NCI-H2227 treated with DMSO at 0.1 percent for 48 hours (cell line): ENCODE measurements at places on chromosomes 12 and 14.

GRCh38 chr12:17342381-17342961, 736.5 kb upstream of the LMO3 start:
- no peak for DNase-seq

DNA sequence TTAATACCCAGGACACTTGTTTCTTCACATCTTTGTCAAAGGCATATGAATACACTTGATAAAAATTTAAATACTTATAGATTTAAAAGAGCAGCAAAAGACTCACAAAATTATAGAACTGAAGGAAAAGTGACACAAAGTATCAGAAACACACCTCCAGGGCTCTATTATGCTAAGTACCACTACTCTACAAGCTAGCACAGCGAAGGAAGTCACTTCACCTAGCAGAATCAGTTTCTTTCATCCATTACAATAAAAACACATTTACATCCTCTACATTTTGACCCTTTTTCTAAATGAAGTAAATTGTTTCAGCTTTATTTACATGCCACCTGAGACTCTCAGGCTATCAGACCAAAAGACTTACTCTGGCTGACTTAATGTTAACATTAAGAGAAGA, 26.6 kb upstream of the PTPRB start:
- peak; percentile 25 for DNase-seq

DNA sequence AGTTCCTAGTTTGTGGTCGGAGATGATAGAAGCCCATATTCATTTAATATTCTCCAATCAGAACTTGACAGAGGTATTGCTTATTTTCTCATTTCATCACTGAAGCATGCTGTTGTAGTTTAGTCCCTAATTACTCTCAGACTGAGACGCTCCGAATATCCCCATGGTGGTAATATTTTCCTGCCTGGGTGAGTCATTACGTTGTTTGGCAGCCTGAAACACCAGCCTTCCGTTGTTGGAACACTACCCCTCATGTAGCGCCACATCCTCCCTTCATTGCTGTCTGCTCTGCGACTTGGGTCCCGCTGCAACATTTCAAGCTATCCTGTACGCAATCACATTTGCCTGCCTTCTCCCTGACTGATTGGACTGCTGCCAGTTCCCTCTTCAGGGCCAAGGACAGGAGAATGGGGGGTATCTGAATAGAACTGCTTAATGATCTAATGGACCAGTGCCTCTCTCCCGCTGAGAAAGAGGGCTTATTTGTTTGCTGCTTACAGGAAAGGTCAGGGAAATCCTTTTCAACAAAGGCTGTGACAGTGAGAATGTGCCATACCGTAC, 369.1 kb downstream of the NPAS3 start:
- DNase-seq = peak; percentile 90

DNA sequence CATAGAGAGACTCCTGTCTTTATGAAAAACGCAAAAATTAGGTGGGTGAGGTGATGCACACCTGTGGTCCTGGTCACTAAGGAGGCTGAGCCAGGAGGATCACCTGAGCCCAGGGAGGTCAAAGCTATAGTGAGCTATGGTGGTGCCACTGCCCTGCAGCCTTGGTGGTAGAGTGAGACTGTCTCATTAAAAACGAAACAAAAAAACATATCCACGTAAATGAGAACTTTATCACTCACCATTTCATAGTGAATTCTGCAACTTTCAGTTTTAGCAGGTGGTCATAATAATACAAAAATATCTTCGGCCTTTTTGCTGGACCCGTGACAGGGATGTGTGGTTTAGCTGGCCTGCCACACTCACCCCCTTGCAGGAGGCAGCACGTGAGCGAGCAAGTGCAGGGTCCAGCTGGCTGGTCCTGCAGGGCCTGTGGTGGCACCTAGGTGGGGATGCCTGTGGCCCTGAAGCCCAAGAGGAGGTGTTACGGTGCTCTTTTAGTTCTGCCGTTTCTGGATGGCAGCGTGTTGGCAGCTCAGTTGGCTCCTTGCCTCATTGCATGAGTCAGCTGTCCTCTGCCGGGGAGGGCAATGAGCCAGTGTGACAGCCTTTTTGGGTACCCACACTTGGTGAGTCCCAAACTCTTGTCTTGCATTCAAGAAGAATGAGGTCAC, 1330.7 kb upstream of the TMEM132C start:
- DNase-seq = no peak

DNA sequence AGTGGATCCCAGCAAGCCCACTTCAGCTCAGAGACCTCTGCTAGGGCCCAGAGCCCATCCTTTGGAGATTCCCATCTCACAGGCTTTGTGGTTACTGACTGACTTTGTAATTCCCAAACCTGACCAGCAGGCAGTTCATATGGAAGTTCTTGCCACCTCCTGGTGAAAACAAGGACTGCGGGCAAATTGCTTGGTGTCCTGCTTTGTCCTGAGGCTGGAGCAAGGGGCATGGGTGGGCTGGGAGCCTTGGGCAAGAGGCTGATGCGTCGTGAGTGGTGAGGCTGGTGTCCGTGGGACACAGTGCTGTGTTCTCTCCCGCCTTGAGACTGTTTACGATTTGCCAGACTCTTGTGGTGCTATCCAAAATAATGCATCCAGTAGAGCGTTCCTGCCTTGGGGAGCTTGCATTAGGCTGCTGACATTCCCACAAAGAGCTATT, 91.0 kb downstream of the LRRC74A start:
- peak; percentile 30 for DNase-seq

- DNase-seq = no peak
Observed at GRCh38 chr12:89994911-89995310, 286.3 kb upstream of the ATP2B1 start.

GRCh38 chr14:60632257-60632656, 17.0 kb downstream of the SIX1 start:
- no peak for DNase-seq

GRCh38 chr12:96400631-96401075, 414 bp upstream of the CDK17 start:
- DNase-seq = peak; percentile 61

DNA sequence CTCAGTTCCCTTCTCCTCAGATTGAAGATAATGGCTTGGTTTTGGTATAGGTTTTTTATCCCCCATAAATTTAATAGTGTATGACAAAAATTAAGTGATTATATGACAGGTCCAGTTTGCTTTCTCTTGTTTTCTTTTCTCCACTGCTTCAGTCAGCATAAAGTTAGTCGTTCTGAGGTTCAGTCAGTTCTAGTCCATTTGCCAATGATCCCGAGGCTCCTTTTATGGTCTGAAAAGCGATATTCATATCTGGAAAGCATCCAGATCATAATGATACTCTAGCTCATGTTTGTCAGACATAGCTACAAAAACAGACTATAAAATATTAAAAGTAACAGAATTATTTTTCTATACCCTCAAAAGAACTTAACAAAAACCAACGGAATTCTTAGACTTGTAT, 67.1 kb upstream of the SLC38A4 start:
- DNase-seq = no peak

DNA sequence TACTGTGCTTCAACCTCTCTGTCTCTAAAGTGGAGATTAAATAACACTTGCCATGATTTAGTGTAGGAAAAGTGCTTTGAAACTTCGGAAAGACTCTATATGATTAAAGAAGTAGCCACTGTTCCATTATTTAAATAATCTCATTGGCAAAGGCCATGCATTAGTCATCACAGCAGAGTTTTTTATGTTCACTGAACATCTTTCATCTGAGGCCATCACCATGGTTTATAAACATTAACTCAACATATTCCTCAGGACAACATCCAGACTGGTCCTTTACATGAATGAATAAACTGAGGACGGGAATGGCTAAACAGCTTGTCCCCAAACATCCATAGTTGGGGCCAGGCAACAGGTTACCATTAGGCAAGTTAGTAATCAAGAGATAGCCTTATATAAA, 124.6 kb upstream of the FRMD6 start:
- DNase-seq = no peak

- no peak for DNase-seq
Observed at GRCh38 chr12:60195483-60195882, 599.7 kb downstream of the SLC16A7 start.

DNA sequence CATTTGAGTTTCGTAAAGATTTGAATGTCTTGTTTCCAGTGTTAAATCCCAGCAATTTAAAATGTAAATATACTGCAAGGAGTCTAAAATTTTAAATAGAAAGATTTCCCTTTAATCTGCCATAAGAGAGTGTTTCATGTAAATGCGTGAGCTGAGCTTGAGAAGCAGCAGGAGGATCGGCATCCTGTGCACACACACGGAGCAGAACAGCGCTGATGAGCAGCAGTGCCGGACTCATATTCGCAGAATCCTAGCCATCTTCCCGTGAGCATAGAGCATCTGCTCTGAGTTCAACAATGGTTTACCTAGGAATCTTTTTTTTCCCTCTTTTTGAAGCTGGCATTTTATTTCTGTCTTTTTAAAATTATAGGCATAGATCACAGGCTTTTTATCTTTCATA, 29.8 kb upstream of the AMN start:
- DNase-seq = no peak

GRCh38 chr14:89915114-89915878, 39.2 kb downstream of the EFCAB11 start:
- peak; percentile 53 for DNase-seq

GRCh38 chr12:5059358-5059757, 15.7 kb downstream of the KCNA5 start:
- DNase-seq = no peak

GRCh38 chr12:10873378-10873777, 10.7 kb downstream of the PRH1 start:
- no peak for DNase-seq

DNA sequence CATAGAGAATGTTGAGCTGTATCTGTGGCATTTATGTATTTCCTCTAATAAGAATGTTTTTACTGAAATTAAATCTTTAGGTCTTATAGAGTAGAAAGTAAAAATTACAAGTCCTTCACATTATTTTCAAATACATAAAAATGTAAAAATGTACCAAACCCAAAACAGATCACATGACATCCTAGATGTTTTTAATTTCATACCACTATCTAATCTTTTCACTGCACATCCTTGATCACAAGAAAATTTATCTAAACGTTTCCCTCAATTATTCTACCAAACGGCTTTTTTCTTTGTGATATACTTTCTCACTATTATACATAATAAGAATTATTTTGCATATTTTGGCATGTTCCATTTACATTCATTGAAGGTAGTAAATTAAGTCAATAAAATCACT, 18.3 kb downstream of the SGPP1 start:
- no peak for DNase-seq

- DNase-seq = no peak
Observed at GRCh38 chr14:32818581-32818980, 120.1 kb upstream of the NPAS3 start.

DNA sequence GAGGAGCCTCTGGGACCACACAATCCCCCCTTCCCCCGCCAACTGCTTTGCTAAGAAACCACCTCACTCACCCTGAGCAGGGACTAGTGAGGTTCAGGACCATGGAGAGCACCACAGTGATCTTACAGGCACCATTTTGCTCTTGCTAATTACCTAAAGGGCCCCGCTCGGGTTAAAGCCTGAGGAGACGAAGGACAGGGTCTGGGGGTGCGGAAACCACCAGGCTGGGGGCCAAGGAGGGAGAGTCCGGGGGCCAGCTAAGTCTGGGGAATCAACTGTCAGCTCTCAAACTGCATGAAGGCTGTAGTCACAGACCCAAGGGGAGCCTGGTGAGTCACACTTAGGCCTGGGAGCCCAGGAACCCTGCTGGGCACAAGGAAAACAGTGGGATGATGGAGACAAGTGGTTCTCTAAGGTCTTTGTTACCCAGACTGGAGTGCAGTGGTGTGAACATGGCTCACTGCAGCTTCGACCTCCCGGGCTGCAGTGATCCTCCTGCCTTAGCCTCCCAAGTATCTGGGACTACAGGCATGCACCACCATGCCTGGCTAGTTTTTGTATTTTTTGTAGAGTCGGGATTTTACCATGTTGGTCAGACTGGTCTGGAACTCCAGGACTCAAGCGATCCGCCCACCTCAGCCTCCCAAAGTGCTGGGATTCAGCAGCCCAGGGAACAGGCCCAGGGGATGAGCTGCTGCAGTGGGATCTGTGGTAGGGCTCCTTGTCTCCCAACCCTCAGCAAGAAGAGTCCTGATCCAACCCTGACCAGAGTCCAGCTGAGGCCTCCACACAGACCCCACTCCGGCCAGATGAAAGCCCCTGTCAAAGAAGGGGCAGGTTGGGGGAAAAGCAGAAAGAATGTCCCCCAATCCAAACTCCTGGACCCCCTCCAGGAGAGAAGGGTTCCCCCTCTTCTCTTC, 98.8 kb downstream of the CALM1 start:
- DNase-seq = no peak

GRCh38 chr12:55972042-55972441, 1.8 kb upstream of the RAB5B start:
- DNase-seq = no peak

GRCh38 chr12:33721561-33721960, 281.9 kb upstream of the SYT10 start:
- DNase-seq = no peak

DNA sequence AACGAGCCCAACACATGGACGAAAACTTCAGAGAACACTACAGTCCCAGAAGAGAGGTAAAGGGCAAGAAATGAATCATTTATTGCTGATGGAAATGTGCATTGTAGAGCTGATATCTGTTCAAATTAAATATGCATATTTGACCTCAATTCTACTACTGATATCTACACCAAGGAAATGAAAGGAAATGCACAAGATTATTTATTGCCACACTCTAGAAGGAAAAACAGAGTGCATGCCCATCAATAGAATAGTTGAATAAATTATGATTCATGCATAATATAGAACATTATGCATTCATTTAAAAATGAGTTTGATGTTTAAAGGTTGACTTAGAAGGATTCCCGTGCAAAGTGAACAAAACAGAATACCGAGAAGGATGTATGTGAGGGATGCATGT, 15.6 kb upstream of the NUP107 start:
- no peak for DNase-seq

- peak; percentile 10 for DNase-seq
Observed at GRCh38 chr14:100426314-100426713, 103.2 kb downstream of the SLC25A47 start.

DNA sequence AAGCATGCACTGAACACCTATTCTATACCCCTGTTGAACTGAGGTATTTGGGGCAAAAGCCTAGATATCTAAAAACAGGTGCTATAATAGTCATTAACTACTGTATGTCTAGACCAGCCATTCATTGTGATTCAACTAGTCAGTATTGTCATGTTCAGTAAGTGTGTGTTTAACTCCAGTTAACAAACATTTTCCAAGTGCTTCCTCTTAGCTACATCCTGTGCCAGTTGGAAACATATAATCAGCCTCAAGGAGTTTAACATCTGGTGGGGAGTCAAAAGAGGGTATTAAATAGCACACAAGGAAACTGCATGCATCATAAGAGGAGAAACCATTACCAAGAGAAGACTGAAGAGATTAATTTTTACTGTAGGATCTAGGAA, 20.4 kb downstream of the TMTC1 start:
- no peak for DNase-seq

GRCh38 chr12:46774322-46774633, 51.5 kb downstream of the SLC38A4 start:
- DNase-seq = no peak

- DNase-seq = no peak
Observed at GRCh38 chr12:123696646-123697045, 15.5 kb upstream of the ATP6V0A2 start.

GRCh38 chr12:90485560-90485959, 469.4 kb downstream of the CCER1 start:
- DNase-seq = no peak
